Mucosa of descending colon (tissue), 3 donors: ENCODE measurements at places on chromosomes 1 and 21. TPM values are rescaled to one million over a fixed set of nuclear protein-coding genes. Genes with fewer than 3 reads are reported as not detected.

Gene PDC
- not detected for total RNA-seq

Gene ILF2
- total RNA-seq: 126 TPM

Gene TSTD1
- total RNA-seq: 48.9 TPM

Gene MAP1LC3C
- not detected for total RNA-seq

- DNase-seq: no peak
Measured at GRCh38 chr1:172642970-172643369, 15.9 kb upstream of the FASLG start.

- DNase-seq: no peak
Measured at GRCh38 chr1:155964193-155964592, 14.2 kb downstream of the ARHGEF2 start.

- DNase-seq: no peak
Measured at GRCh38 chr1:18448889-18449288, 31.8 kb upstream of the KLHDC7A start.
